Activated CD4-positive, alpha-beta T cell treated with anti-CD3 and anti-CD28 coated beads for 48 hours (primary cell): ENCODE measurements at places on chromosomes 16 and 17.

DNA sequence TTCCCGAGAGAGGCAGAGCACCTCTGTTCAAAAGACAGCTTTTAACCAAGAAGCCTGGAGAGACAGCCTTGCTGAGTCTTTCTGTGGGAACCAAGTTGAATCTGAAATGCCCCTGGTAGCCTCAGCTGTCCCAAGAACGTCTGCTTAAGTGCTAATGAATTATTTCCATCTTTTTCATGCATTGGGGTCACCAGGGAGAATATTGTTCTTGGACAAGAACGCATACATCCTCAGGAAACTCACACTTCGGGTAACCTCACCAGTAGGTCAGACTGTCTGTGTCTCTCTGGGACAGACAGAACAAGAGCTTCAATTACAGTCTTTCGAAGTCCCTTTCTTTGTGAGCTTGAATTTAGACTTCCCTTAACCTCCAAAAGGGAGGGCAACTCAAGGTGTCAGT, 134.6 kb upstream of the ADAMTS18 start:
- no peak for DNase-seq

DNA sequence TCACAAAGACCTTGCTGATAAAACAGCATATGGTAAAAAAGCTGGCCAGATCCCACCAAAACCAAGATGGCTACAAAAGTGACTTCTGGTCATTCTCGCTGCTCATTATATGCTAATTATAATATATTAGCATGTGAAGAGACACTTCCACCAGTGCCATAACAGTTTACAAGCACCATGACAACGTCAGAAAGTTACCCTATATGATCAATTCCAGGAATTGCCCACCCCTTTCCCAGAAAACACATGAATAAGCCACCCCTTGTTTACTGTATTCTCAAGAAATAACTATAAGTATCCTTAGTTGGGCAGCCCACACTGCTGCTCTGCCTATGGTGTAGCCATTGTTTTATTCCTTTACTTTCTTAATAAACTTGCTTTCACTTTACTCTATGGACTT, 44.6 kb upstream of the IRX5 start:
- no peak for DNase-seq

DNA sequence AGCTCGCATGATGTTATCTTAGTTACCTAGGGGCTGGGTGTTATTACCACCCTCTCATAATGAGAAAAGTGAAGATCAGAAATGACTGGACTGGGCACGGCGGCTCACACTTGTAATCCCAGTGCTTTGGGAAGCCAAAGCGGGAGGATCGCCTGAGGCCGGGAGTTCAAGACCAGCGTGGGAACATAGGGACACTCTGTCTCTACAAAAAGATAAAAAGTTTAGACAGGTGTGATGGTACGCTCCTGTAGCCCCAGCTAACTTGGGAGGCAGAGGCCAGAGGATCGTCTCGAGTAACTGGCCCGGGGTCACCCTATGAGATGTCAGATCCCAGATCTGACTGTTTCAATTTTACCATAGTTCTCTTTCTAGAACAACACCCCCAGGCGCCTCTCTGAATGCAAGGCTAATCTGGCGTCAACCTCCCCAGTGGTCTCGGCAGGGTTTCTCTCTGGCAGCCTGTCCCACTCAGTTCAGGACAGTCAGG, 1.9 kb upstream of the CCDC102A start:
- DNase-seq, result peak; percentile 43

DNA sequence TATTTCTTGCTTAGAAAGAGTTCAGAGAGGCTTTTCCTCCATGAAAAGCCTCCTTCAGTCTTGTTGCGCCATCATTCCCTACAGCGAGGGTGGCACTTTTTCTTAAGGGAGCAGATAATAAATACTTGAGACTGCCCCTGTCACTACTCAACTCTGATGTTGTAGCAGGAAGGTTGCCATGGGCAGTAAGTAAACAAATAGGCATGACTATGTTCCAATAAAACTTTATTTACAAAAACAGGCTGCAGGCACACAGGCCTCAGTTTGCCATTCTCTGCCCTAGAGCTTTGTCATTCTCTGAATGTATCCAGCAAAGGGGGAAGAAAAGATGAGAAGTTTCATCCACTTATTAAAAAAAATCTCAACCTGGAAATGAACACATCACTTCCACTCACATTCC, 60.4 kb downstream of the MYOCD start:
- no peak for DNase-seq

- no peak for DNase-seq
Measured at GRCh38 chr17:82458885-82459424, 414 bp downstream of the NARF start.

DNA sequence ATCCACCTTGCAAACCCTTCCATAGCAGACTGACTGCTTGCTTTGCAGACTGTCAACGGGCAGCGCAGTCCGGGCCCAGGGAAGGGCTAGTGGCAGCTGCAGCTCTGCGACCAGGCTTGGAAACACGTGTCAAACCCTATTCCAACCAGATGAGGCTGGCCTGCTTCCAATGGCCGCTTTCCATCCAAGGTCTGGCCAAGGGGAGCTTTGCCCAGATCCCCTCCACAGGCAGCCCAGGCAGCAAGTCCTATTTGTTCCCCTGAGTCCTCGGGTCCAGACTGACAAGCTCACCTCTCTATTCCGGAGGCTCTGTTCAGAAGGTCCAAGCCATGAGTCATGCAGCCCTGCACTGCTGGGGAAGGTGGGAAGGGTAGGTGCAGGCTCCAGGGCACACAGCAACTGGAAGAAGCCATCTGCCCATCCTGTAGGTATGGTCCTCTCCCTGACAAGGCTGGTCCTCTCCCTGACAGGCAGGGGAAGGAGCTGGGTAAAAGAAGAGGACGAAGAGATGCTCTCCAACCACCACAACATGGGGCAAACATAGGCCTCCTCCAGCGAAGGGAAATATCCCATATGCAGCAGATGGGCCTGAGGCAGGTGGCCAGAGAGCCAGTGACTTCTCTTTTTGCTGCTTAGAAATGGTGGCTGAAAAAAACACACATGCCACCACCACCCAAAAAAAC, 22.6 kb upstream of the AXIN2 start:
- DNase-seq, result no peak

DNA sequence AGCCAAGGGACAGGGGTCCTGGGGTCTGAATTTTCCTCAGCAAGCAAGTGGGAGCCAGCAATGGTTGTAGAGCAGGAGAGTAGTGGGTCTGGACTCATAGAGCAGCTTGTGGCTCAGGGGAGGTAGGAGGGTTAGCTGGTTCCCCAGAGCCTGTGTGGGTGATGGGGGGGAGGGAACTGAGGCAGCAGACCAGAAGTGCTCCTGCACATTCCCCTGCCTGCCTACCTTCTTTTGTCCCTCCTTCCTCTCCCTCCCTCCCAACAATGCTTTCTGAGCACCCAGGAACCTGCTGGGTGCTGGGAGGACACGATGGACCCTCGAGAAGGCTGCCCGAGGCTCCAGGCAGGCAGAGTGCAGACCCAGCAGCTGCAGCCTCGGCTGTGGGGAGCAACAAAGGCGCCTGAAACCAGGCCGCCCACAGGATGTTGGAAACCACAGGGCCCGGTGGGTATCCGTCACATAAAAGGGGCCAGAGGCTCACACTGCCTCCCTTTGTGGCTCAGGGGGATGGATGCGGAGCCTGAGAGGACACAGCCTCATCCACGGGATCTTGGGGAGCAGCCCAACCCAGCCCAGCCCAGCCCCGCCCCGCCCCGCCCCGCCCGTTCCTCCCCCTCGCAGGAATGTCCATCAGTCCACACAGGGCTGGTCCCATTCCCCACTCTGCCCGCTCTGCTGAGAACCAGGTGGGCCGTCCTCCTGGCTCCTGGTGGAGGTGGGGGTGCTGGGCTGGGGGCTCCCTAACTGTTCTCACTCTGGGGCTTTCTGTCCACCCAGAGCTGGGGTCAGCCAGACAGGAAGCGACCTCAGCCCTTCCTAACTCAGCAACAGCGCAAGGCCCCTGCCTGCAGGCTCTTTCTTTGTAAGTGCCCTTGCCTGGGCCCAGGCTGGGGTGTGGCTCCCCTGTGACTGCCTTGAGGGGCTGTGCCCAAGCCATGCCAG, 1.7 kb upstream of the NLRC3 start:
- DNase-seq, result peak; percentile 77

GRCh38 chr17:68457168-68457538, at the start of gene WIPI1:
TSS of gene WIPI1 (minus strand) at chr17:68457496. CDS start at chr17:68457421, 75 bp downstream.
- DNase-seq, result no peak

GRCh38 chr16:63652091-63652490, 1469.8 kb downstream of the CDH11 start:
- DNase-seq, result no peak

DNA sequence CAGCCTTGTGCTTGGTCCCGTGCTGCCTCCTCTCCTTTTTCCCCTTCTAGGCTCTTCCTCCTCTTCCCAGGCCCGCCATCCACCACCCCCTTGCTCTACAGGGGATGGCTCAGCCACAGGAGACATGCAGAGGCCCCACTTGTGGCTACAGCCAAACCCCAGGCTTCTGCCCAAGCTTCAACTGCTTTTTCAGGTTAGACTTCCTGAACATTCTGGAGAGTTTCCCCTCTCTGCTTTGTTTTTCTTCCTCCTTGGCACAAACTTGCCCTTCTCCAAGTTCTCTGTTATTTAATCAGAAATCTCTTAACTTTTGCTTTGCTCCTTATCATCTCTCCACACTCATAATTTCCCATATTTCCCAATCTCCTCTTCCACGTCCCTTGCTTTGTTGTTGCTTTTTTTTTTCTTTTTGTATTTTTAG, 18.3 kb upstream of the HAS3 start:
- DNase-seq, result no peak

DNA sequence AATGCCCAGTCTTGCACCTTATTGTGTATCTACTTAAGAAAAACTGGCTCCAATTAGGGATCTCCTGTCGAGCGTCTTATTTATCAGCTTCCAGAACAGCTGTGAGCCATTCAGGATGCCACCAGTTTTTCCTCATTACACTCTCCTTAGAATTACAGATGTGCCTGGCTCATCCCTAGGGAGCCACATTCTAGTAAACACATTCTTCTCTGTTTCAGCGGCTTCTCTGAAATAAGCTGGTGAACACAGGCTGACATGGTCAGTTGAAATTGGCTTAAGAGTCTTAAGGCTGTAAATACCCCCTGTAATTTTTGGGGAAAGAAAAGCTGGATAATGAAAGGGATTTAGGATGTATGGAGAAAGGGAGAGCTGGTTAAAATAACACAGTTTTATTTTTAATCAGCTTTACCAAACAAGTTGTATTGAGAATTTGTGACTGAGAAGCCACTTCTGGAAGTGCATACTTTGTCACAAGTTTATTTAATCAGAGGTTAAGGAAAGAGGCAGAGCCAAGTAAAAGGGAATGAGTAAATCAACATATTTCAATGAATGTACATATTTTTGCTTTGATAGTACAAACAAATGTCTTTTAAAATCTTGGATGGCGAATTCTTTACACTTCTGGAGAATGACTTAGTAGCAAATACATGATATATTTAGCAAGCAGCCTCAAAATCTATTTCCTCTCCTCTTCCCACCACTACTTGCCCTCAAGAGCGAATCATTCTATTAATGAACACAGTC, 562.0 kb upstream of the GOT2 start:
- no peak for DNase-seq

DNA sequence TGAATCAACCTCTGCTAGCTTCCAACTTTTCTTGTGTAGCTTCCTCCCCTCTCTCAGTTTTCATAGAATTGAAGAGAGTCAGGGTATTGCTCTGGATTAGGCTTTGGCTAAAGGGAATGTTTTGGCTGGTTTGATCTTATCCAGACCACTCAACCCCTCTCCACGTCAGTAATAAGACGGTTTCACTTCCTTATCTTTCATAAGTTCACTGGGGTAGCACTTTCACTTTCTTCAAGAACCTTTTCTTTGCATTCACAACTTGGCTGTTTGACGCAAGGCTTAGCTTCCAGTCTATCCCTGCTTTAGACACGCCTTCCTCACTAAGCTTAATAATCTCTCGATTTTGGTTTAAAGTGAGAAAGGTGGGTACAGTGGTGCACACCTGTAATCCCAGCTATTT, 29.7 kb upstream of the OR1A2 start:
- DNase-seq, result no peak

GRCh38 chr17:15408803-15409202, 58.6 kb downstream of the CDRT4 start:
- DNase-seq, result no peak

GRCh38 chr16:692356-693108, 2.3 kb upstream of the WDR24 start:
- no peak for DNase-seq

DNA sequence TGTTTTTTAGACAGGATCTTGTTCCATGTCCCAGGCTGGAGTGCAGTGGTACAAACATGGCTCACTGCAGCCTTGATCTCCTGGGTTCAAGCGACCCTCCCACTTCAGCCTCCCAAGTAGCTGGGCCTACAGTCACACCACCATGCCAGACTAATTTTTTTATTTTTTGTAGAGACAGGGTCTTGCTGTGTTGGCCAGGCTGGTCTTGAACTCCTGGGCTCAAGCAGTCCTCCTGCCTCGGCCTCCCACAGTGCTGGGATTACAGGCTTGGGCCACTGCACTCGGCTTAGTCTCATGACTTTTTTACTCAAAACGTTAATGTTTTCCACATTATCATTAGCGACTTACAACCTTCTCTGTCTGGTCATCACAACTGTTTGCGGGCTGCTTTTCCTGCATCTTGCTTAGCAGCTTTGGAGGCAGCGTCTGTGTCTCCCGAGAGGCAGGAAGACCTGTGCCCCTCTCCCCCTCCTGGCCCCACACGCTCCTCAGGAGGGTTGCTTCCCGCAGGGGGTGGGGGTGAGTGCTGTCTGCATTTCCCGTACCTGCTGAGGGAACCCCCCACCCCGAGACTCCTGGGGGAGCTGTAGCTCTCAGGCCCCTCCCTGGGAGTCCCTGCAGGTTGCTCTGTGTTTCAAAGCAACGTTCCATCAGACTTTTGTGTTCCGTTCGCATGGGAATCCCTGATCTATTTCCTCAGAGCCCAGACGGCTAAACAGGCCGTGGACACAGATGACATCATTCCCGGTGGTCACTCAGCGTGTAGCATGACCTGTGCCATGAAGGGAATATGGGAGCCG, 52.6 kb downstream of the PGS1 start:
- no peak for DNase-seq

DNA sequence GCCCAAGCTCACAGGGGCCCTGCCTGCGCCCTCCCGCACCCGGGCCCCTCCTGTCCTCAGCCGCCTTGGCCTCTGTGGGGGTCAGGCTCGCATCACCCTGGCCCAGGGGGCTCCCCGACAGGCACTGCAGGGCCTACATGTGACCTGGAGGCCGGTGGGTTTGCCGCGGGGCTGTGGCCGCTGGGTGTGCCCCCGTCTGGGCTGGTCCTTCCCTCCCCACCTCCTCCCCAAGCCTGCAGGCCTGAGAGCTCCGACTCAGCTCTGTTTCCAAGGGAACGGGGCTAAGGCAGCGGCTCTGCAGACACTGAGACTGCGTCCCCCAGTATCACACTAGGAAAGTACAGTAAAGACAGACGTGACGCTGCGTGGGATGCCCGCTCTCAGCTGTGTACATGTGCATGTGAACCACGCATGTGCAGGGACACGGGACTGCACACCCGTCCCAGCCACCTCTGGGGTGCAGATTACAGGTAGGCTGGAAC, 16.5 kb upstream of the WDR45B start:
- no peak for DNase-seq

- no peak for DNase-seq
Measured at GRCh38 chr17:20094777-20095176, 85.6 kb downstream of the SPECC1 start.

GRCh38 chr16:13335879-13336278, 434.5 kb downstream of the SHISA9 start:
- no peak for DNase-seq
